ENCODE measurements at places on chromosomes 3 and 15.

GRCh38 chr3:32285891-32286290 lies 47.4 kb downstream of the CMTM8 start:
- DNase-seq, result no peak

DNA sequence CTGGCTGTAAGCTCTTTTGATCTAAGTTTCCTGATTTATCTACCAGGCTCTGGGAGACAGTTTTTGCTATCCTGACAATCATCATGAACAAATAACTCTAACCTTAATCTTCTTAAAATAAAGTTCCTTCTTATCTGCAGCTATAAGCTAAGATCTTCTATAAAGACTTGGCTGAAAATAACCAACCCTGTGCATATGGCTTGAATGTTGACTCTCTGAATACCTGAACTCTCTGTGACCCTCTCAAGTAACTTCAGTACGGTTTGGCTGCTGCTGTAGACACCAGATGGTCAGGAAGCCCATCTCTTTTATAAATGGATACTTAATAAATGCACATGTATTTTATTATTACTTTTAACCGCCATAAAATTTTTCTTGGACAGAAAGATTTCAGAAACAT lies 412.4 kb upstream of the CBLB start:
- no peak for DNase-seq

DNA sequence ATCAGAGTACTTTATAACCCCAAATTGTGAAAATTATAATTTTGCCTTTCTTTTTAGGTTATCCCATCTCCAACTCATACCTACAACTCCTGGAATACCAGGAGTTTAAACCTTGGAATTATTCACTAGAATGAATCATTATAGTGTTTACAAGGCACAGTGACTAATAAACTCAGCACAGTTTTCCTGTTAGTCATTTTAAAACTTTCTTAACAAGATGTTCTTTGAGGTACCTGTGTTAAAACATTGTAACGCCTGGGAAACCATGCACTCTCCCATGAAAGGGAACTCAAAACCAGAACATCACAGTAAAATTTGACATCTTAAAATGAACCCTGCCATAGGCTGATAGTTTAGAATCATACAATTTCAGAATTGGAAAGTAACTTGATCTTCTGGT lies 132.4 kb upstream of the OSTN start:
- DNase-seq, result no peak

GRCh38 chr15:68158046-68158628 lies 47.0 kb downstream of the CALML4 start:
- DNase-seq, result no peak

- no peak for DNase-seq
Measured at GRCh38 chr15:100147828-100148227, 193.9 kb downstream of the ADAMTS17 start.

DNA sequence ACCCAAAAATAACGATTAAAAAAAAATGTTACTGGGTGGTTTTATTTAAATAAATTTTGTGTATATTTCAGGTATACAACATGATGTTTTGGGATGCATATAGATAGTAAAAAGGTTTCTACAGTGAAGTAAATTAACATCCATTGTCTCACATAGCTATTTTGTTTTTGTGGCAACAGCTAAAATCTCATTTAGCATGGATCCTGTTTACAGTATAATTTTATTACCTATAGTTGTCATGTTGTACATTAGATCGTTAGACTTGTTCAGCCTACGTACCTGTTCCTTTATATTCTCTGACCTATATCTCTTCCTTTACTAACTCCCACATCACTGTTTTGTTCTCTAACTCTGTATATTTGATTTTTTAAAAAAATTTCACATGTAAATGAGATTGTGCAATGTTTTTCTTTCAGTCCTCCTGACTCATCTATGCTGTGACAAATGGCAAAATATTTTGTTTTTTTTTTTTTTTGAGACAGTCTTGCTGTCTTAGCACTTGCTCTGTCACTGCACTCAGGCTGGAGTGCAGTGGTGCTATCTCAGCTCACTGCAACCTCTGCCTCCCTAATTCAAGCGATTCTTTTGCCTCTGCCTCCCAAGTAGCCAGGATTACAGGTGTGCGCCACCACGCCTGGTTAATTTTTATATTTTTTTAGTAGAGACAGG lies 45.6 kb downstream of the OIP5 start:
- DNase-seq, result no peak

GRCh38 chr15:49901996-49902684 lies 216.9 kb downstream of the ATP8B4 start:
- no peak for DNase-seq

- DNase-seq, result no peak
Measured at GRCh38 chr15:59866642-59867041, 137.5 kb upstream of the FOXB1 start.
